Brain pericyte (primary cell): ENCODE measurements at places on chromosomes 7 and 10.

- no peak for DNase-seq
Measured at GRCh38 chr7:120992272-120992964, 3.9 kb downstream of the CPED1 start.

GRCh38 chr7:146412781-146413180 is 296.2 kb downstream of the CNTNAP2 start:
- no peak for DNase-seq

- DNase-seq, result no peak
Measured at GRCh38 chr10:44755481-44755880, 155.7 kb upstream of the TMEM72 start.

GRCh38 chr10:114823077-114823463 is 1.5 kb downstream of the FHIP2A start:
- no peak for DNase-seq

DNA sequence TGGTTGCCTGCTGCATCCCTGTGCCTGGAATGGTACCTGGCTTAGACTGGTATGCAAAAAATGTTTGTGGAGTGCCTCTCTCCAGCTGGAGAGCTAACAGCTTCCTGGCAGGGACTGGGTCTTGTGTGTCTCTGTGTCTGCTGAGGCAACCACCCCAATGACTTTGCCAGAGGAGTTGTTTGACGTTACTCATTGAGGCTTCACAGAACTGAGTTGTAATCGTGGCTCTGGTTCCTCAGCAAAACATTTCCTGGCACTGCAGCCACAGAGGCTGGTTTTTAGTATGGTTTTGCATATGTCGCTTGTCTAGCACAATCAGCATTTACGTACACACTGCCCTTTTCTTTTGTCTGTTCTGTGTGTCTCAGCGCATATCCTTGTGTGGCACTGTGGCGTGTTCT is 7.5 kb downstream of the ZNF282 start:
- DNase-seq, result no peak
